ENCODE measurements at places on chromosomes 7 and 10.

- no peak overlapping the region for H3K27ac ChIP-seq
- no peak overlapping the region for H3K4me3 ChIP-seq
- H3K27me3 ChIP-seq: peaks cover 3% of the 10 kb centered on the region
These were observed 97.5 kb upstream of the CCDC6 start for GRCh38 chr10:60003651-60004523.

GRCh38 chr10:878333-878759 is 53.2 kb downstream of the LARP4B start:
- peaks cover 36% of the 10 kb centered on the region for H3K36me3 ChIP-seq
- H3K4me3 ChIP-seq: no peak overlapping the region
- H3K4me1 ChIP-seq: peaks cover 10% of the 10 kb centered on the region
- H3K27me3 ChIP-seq: no peaks in the 10 kb centered on the region
- H3K27ac ChIP-seq: no peak overlapping the region

DNA sequence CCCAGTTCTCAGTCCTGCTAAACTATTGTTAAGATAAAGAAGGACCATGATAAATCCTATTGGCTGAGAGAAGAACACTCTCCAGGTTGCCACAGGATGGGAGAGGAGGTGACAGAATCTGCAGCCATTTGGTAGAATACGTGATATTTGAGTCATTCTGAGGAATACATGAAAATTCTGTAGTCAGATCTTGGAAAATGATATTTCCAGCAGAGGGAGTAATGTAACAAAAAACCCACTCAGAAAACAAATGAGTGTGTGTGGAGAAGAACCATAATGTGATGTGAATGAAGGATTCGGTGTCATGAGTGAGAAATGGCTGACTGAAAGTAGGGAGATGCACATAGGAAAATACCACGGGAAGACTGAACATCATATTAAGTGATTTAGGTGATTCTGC is 128.5 kb upstream of the PFKP start:
- no peak overlapping the region for H3K4me3 ChIP-seq
- H3K27me3 ChIP-seq: peaks cover 19% of the 10 kb centered on the region
- H3K4me1 ChIP-seq: no peaks in the 10 kb centered on the region
- no peak overlapping the region for H3K27ac ChIP-seq
- no peak for DNase-seq

GRCh38 chr10:100749309-100750217 is 4.2 kb downstream of the PAX2 start:
- no peak overlapping the region for H3K4me3 ChIP-seq
- H3K27me3 ChIP-seq: peaks cover 23% of the 10 kb centered on the region
- H3K36me3 ChIP-seq: no peaks in the 10 kb centered on the region
- H3K4me1 ChIP-seq: peaks cover 14% of the 10 kb centered on the region
- no peak for DNase-seq
- H3K27ac ChIP-seq: no peak overlapping the region

GRCh38 chr7:107103369-107103768 is 58.9 kb downstream of the PRKAR2B start:
- peaks cover 2% of the 10 kb centered on the region for H3K4me1 ChIP-seq
- no peaks in the 10 kb centered on the region for H3K36me3 ChIP-seq
- H3K4me3 ChIP-seq: no peak overlapping the region
- peaks cover 3% of the 10 kb centered on the region for H3K27me3 ChIP-seq
- H3K27ac ChIP-seq: no peak overlapping the region

DNA sequence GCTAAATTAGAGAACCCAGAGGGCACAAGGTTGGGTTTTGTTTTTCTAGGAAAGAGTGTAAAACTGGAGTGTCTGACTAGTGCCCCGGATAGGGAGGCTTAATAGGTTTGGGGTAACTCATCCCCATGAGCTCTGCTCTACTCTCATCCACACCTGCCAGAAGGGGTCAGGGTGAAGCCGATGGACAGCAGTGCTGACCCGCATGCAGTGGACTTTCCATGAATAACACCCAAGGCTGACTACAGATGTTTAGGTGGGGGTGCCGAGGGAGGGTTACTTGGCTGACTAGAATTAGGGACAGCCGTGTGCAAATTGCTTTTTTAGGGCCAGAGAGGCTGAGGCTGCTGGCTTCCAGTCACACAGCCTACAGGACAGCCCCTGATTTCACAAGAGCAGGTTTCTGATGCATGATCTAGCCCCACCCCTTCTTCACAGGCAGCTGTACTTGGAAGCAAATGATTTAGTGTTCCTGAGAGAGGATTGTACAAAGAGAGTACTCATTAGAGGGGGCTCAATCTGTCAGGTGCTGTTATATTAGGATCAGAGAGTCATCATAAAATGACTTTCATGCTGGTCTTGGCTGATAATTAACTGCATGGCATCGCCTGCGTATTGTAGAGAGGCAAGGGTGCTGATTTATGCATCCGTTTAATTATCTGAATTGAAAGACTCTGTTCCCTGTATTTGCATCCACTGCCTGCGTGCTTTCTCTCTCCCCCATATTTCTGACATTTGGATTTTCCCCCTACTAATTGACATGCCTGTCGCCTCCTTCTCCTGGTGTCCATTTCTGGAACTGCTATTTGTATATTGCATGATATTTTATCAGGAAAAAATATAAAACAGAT is 9.5 kb downstream of the INHBA start:
- no peak overlapping the region for H3K4me3 ChIP-seq
- no peak for DNase-seq
- no peak overlapping the region for H3K27ac ChIP-seq

Data from memory B cell (primary cell).